ENCODE measurements at places on chromosomes 7 and 10. TPM values are rescaled to one million over a fixed set of nuclear protein-coding genes. Genes with fewer than 3 reads are reported as not detected.
A peak's percentile ranks its signal among the peaks of the same experiment; 100 is the strongest.

GRCh38 chr10:90179696-90180407, 478.5 kb downstream of the KIF20B start:
- DNase-seq = no peak

- no peak for DNase-seq
Observed at GRCh38 chr10:52744057-52744805, 28.4 kb downstream of the MBL2 start.

- no peak for DNase-seq
Observed at GRCh38 chr10:110512461-110513187, 14.9 kb downstream of the DUSP5 start.

The SPDYE6 gene
- total RNA-seq = not detected

DNA sequence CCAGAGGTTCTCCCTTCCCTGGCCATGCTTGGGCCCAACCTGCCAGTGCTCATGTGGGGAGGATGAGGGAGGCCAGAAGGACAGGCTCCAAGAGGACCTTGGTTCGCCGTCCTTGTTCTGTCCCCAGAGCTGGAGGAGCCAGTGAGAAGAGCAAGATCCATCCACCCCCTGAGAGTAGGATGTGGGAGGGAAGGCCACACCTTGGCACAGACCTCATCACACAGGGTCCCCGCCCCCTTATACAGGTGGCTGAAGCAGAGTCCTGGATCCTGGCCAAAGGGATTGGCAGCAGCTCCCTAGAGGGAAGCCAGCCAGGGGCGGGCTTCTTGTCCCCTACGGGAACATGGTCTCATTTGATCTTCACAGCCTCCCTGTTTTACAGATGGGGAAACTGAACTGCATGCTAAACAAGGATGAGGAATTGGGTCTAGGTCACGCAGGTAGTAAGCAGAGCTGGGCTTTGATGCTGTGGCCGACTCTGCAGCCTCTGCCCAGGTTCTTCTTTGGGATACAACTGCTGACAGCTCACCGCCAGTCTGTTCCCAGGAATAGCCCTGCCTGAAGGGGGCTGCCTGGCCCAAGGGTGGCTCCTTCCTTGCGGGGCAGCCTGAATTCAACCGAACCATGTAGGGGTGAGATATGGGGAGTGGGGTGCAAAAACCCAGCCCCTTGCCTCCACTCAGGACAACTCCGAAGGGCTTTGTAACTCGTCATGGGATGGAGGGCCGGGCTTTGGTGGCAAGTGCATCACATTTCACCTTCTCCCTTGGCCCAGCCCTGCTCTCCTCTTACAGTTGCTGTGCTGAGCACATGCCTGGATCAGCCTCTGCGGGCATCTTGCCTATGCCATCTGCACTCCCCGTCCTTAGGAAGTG, 62.2 kb upstream of the KDM7A start:
- peak; percentile 76 for DNase-seq
